ENCODE measurements at places on chromosomes 5 and 9.

DNA sequence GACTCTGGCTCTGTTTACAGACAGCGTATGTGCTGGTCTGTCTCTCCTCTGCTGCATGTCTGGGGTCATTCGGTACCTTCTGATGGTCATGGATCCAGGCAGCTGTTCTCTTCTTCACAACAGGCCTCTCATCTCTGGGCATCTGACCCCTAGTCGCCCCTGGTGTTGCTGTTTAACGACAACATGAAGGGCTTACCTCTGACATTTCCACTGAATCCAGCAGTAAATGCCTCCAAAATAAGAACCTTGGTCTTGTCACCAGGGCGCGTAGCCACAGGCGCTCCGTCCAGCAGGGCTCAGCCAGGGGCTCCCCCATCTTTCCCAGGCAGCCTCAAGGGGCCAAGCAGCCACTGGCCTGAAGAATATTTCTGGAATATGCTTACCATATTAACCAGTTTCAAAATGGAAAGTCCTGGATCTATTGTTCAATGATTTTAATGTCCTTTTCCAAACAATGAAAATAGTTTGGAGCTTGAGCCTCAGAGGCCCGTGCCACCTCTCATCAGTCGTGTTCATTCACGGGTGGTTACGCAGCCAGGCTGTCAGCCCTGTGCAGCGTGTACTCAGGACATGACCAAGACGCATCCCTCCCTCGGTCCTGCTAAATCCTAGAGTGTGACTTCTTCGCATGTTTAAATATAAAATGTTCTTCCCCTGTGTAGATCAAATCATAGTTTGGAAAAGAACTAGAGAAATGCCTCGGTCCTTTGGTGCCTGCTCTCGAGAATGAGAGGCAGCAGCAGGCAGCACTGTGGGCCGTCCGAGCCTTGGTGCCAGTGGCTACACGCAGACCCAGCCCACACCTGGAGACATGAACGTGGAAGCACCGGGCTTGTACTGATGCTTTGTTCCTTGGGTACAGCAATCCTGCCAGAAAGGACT lies 30.1 kb upstream of the LRRC14B start:
- DNase-seq, result no peak

GRCh38 chr9:83628540-83628939 lies 5.6 kb downstream of the IDNK start:
- no peak for DNase-seq

DNA sequence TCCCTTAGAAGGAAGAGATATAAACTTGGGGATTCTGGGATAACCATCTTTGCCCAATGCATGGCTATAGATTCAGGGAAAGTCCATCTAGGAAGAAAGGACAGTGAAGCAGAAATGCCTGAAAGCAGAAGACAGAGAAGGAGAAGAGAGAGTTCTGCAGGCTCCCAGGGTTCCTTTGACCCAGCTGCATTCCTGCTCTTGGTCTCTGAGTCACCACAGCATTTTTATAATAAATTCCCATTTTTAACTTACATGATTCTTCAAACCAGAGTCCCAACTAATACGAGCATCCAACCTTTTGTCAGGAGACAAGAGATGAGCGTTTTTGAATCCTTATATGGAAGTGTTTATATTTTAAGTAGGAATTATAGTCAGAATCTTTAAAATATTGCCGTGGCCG lies 12.0 kb upstream of the AOPEP start:
- no peak for DNase-seq

- DNase-seq, result no peak
These were observed 60.7 kb upstream of the ANGPTL2 start for GRCh38 chr9:127182901-127183746.

DNA sequence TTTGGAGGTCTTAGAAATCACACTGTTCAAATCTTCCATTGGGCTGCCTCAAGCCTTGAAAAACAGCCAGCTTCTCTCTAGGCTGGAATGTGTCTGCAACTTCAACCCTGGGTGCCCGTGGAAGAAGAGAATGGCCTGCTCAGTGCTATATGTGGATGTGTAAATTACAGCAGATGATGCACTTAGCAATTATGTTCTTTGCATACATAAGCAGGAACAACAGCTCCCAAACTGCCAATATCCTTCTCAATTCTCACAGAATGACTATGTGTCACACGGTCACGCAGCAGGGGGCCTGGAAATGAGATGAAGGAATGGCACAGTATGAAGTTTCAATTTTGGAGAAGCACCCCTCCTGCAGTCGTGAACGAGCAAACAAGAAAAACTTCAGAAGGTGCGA lies 175.2 kb upstream of the SMARCA2 start:
- no peak for DNase-seq

- DNase-seq, result no peak
These were observed 79.0 kb downstream of the GTF3C4 start for GRCh38 chr9:132749306-132749705.

GRCh38 chr9:84163052-84163650 lies 177.4 kb downstream of the SLC28A3 start:
- no peak for DNase-seq
